EH (cell line): ENCODE measurements at places on chromosomes 4 and X.
A peak's percentile ranks its signal among the peaks of the same experiment; 100 is the strongest.

DNA sequence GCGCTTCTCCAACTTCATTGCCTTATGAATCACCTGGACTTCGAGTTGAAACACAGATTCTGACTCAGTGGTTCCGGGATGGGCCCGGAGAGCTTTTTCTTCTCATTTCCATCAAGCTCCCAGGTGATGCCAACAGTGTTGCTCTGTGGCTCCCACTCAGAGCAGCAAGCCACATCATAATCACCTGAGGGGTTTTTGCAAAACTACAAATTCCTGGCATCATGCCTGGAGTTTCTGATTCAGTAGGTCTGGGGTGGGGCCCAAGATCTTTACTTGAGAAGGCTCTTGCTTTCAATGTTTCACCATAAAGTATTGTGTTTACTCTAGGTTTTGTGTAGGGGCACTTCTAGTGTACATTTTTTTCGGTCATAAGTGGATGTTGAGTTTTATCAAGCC is 7.0 kb downstream of the MTM1 start:
- DNase-seq: peak; percentile 37

- no peak for DNase-seq
These were observed 480.5 kb upstream of the FSTL5 start for GRCh38 chr4:162644346-162644745.

- DNase-seq: no peak
These were observed 521.6 kb downstream of the CCSER1 start for GRCh38 chr4:90648791-90649190.

DNA sequence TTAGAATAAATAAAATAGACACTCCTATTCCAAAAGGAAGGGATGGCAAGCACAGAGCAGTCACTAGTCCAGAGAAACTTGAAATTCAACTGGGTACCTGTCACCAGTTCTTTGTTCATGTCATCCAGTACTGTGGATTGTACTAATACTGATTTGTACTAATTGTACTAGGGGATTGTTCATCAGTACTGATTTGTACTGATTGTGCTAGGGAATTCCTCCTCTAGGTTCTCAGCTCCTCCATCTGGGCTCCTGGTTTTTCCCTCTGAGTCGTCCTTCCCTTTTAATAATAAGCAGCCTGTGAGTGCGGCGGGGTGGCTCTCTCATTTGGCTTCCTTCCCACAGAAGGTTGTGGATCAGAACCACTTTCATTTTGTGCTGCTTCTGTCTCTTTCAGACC is 31.0 kb upstream of the SOD3 start:
- peak; percentile 28 for DNase-seq

DNA sequence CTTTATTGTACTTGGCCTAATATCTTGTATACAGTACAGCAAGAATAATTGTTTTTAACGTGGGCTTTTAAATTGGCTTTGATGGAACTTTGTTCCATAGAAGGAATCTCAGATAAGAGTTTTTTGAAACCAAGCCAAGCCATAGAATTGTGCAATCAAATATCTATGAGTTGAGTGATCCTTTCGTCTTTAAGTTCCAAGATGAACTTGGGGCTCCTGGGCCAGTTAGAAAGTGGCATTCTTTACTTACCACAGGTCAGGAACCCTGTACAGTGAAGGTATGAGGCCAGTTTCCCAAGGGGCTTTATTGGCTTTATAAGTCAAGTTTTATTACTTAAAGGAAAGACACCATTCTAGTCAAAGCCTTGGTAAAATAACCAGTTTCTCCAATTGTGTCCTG is 2104.2 kb downstream of the PCDH7 start:
- no peak for DNase-seq

DNA sequence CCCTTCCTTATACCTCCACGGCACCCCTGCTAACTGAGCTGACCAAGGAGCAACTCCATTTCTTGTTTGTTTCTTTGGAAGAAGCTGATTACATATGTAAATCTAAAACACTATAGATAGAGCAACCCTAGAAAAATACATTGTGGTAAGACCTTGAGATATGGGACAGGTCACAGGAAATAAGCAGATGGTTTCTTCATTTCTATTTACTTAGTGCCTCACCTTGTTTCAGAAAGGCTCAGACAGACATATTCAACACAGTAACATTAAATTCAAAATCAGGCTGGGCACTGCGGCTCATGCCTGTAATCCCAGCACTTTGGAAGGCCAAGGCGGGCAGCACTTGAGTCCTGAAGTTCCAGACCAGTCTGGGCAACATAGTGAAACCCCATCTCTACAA is 47.3 kb downstream of the IRF2 start:
- no peak for DNase-seq
